ENCODE measurements at places on chromosomes 12 and 14.

DNA sequence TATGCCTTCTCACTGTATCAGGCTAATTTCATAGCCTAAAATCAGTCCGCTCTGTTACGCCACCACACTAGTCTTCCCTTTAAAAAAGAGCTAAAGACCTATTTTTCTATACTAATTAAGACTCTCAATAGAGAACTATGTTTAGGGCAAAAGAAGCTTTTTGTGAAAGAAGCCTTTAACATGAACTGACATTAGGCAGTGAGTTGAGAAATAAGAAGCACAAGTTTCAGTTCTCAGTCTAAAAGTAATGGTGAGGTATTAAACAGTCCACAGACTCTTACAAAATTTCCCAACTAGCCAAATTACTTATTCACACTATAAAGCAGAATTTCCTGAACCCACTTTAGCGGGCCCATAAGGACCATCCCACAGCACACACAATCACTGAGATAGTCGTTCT lies 93.7 kb downstream of the SOX5 start:
- DNase-seq: no peak

- DNase-seq: no peak
Measured at GRCh38 chr12:4763549-4763948, 43.3 kb downstream of the GALNT8 start.

DNA sequence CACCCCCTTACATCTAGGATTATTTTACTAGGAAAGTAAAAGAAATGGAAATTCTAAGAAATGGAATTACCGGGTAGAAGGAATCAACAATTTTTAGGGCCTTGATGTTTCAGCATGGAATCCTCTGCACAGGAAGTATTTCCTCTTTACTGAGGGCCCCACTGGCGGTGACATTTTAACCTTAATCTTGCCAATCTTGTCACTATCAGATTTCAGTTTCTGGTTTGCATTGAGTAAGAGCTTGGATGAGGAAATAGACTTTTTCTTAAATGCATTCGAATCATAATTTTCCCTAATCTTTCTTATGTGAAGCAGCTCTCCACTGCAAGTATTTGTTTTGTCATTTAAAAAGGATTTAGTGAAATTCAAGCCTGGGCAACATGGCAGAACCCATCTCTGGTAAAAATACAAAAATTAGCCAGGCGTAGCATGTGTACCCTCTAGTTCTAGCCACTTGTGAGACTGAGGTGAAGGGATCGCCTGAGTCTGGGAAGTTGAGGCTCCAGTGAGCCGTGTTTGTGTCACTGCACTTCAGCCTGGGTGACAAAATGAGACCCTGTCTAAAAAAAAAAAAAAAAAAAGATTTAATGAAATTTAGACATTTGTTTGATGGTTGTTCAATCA lies 40.7 kb downstream of the TPCN1 start:
- DNase-seq: no peak

- DNase-seq: no peak
Measured at GRCh38 chr12:129193263-129193871, 340.1 kb downstream of the GLT1D1 start.

DNA sequence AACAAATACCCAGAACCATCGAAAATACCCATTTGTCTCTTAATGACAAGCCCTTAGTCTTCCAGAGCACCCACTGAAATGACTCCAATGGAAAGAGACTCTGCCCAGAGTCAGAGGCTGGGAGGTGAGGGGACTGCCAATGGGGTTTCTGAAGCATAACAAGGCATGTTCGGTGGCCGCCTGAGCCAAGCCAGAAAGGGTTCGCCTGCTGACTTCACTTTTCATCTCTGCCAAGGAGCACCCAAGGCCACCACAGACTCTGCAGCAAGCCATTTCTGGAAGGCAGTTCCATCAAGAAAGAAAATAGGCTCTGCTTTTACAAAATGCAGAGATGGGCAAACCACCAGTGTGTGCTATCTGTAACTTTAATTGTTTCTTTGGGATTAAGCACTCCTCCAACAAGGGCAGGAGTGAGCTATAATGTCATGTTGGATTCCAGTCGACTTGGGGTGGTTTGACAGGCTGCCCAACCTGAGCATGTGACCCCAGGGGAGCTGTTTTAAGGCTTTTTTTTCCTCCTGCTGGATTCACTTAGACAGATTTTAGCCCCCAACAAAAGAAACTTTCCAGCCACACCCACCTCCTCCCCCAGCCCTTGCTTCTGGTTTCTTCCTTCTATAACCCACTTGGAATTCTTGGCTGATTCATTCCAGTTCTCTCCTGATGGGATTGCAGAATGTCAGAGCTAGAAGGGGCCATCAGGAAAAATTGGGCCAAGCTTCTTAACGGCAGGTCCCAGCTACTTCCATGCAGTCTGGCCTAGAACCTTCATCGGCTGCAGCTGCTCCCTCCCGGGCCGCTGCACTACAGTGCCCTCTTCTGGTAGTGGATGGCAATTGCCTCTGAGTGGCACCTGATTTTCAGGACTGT lies 24.1 kb downstream of the CKAP4 start:
- DNase-seq: no peak

- DNase-seq: peak; percentile 43
Measured at GRCh38 chr12:53053218-53054111, 3.6 kb downstream of the TNS2 start.

- DNase-seq: no peak
Measured at GRCh38 chr14:54662491-54663133, 95.7 kb downstream of the SAMD4A start.

DNA sequence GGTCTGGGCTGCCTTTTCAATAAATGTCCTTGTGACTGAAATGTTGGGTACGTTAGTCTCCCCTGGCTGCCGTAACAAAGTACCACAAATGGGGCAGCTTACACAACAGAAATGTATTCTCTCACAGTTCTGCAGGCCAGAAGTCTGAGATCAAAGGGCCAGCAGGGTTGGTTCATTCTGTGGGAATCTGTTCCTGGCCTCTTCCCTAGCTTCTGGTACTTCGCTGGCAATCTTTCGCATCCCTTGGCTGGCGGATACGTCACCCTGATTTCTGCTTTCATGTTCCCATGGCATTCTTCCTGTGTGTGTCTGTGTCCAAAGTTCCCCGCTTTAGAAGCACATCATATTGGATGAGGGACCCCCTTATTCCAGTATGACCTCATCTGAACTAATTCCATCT lies 95.8 kb upstream of the NCOR2 start:
- no peak for DNase-seq

DNA sequence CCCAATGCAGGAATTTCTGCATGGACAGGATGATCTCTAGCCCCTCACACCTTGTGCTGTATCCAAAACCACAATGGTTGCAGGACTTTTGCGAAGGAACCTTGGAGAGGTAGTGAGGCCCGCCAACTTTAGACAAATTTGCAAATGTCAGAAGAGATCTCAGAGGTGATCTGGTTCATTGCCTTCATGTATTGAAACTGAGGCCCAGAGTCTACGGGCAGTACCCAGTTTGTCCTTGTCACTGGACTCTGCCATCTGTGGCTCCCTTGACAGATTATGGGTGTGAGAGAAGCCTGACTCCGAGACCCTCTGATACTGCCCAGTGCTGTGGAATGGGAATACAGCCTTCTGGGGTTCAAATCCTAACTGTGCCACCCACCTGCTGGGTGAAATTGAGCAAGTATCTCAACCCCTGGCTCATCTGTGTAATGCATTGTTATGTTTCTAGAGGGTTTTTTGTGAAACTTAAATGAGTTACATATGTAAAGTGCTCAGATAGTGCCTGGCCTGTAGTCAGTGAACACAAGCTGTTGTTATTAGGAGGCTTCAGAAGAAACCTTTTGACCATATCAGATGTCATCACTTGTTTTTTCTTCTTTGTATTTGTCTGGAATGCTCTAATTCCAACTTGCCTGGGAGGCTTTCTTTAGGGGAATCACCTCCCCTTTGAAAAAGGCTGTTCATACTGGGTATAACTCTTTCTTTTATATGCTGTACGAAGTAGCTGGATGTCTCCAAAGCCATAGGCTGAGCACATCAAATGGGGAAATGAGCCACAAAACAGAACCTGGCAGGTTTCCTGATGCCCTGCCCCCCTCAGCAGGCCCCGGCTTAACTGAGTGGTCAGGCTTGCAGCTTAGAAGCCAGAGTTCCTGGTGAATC lies 71.4 kb upstream of the SRSF5 start:
- no peak for DNase-seq

- peak; percentile 15 for DNase-seq
Measured at GRCh38 chr14:92382677-92383076, 59.7 kb downstream of the SLC24A4 start.

GRCh38 chr12:42587601-42588523 lies 1.7 kb downstream of the PRICKLE1 start:
- no peak for DNase-seq

DNA sequence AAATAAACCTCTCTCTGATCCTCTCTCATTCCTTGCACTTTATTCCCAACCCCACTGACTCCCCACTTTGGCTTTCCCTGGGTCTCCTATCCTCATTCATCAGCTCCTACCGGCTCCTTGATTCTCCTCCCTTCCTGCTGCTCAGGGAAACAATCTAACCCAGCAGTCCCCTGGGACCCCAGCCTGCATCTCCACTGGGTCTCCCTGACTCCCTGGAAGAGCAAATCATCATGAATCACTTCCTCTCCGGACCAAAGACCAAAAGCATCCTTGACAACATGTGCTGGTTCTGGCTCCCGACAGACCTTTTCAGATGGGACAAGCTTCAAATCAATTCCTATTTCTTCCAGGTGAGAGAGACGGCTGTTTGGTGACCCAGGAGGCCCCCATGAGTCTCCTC lies 76.6 kb downstream of the HSPB8 start:
- DNase-seq: no peak

DNA sequence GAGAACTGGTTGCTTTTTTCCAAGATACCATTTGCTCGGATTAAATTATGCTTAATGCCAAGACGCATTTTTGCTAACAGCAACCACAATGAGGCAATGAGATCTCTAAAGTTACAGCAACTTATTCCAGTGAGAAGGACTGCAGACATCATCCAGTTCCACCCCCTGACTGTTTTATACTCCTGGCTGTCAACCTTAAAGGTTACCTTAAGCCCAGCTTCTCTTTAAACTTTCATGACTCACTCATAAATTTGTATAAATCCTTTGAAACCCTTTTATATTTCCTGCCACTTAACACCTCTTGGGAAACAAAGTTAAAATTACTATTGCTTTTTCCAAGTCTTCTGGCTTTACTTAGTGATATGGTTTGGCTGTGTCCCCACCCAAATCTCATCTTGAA lies 80.2 kb downstream of the TMTC1 start:
- DNase-seq: no peak

- DNase-seq: no peak
Measured at GRCh38 chr12:47242426-47242825, 162.7 kb upstream of the AMIGO2 start.

GRCh38 chr14:35295845-35296161 lies 3.6 kb downstream of the PSMA6 start:
- no peak for DNase-seq

GRCh38 chr12:48021485-48022179 lies 17.4 kb upstream of the COL2A1 start:
- no peak for DNase-seq

DNA sequence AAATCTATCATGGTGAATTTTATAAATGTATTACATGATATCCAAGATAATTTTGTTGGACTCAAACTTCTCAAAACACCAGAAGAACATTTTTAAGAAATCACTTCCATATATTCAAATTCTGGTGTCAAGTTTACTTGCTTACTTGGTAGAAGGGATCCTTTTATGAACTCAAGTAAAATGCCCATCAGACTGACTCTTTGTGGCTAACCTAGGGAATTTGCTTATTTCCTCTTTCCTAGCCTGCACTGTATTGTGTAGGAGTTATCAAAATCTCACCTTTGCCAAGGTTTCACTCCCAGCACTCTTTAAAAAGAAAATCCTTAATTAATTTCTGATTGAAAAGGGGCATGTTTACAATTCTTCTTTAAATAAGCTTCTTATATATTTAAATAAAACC lies 196.5 kb downstream of the DUSP6 start:
- DNase-seq: no peak

- no peak for DNase-seq
Measured at GRCh38 chr14:19801118-19801464, 2.5 kb upstream of the OR4N2 start.

DNA sequence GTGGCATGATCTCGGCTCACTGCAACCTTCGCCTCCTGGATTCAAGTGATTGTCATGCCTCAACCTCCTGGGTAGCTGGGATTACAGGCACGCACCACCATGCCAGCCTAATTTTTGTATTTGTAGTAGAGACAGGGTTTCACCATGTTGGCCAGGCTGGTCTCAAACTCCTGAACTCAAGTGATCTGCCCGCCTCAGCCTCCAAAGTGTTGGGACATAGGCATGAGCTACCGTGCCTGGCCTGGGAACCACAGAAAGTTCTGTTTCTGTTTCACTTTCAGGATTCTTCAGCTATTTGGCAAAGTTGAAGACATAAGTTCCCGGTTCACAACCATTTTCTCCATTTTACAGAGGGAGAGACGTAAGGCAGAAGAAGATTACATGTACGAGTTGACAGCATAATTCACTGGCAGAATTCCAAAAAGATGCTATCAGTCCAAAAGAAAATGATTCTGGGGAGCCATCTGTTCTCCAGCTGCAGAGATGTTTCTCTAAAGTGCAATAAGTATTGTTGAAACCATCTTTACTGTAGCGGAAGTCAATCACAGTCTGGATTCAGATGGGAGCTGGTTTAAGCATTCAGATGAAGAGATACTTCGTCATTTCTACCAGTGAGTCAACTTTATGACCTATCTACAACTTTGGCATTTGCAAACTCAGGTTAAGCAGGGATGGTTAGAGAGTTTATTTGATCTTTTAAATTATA lies 8.1 kb upstream of the RNF34 start:
- DNase-seq: no peak

DNA sequence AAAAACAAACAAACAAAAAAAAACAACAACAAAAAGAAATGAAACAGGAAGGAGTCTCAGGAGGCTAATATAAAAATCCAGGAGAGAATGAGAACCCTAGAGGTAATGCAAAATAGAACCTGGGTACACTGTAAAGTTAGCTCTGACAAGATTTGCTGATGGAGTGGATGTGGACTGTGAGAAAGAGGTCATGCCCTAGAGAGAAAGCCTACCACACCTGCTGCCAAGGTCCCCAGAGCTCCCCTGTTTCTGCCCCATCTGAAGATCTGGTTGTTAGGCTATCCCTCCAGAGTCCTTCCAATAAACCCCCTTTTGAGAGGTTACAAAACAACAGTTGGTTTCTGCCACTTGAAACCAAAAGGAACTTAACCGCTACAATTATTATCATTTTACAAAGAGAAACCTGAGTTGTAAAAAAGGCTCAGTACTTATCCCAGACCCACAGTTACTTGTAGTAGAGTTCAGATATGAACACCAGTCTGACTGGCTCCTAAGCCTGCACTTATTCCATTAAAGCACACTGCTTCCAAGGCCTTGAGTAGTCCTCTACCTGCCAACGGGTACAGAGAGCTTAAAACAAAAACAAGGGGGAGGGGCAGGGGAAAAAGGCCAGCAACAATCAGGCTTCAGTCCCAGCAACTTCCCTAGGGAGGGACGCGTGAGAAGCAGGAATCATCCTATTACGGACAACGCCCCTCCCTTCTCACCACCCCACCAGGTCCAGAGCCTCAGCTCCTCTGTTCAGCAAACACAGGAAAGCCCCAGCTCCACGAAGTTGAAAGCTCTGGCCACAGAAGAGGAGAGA lies 27.7 kb downstream of the PPP1R13B start:
- DNase-seq: no peak

DNA sequence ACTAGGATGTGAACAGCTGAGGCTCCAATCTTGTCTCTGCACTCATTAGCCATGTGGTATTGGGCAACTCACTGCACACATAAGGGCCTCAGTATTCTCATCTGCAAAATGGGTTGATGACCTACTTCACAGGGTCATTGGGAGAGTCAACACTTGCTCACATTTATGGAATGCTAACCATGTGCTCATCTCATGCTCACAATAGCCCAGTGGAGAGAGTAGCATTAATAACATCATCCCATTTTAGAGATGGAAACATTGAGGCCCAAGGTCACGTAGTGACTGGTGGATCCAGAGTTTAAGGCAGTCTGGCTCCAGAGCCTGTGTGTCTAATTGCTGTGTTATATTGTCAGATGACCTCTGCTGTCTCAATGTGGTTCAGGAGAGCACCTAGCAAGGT lies 270.2 kb upstream of the SRRM4 start:
- no peak for DNase-seq
